ENCODE measurements at places on chromosomes 12 and 14.

- DNase-seq: peak; percentile 74
Measured at GRCh38 chr12:96044017-96044942, 8.9 kb upstream of the LTA4H start.

- no peak for DNase-seq
Measured at GRCh38 chr12:92145481-92145730, 240 bp downstream of the BTG1 start.

DNA sequence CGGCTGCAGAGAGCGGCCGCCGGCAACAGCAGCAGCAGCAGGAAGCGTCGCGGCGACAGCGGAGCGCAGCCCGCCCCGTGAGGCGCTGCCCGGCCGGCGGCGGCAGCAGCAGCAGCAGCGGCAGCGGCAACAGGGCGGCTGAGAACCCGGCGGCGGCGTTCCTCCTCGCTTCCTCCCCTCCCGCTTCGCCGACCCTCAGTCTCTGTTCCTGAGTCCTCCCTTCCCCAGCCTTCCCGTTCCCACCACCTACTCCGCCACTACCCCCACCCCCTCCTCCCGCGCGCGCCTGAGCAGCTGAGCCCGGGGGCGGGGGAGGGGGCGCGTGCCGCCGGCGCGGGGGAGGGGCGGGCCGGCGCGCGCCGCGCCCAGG is 310 bp downstream of the BICDL1 start:
- DNase-seq: peak; percentile 35

GRCh38 chr12:19959353-19959752 is 409.0 kb upstream of the PDE3A start:
- no peak for DNase-seq

DNA sequence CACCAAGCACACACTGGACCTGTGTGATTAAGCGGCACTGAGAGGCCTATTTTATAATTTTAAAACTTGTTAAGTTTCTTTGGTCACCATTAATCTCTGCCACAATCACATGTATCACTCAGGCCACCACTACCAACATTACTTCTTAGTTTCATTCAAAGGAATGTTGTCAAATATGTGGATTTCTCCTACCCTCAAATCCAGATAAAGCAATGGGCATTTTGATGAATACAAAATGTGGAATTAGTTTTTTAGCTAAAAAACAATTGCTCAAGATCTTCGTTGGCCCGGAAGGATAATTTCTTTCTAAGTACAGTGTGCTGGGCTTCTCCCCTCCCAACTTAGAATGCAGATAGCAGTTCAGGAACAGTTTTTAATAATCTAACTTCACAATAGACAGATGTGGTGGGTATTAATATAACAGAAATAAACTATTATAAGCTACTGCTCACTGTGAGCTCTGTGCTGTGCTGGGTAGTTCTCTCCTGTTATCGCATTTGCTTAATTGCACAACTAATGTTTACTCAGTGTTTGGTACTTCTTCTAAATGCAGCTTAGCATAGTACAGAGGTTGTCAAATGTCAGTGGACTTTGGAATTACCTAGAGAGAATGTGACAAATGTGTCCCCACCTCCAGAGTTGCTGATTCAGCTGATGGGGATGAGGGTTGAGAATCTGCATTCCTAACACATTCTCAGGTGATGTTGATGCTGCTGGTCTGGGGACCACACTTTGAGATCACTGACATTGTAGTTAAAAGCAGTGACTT is 266.7 kb upstream of the AMIGO2 start:
- DNase-seq: no peak

DNA sequence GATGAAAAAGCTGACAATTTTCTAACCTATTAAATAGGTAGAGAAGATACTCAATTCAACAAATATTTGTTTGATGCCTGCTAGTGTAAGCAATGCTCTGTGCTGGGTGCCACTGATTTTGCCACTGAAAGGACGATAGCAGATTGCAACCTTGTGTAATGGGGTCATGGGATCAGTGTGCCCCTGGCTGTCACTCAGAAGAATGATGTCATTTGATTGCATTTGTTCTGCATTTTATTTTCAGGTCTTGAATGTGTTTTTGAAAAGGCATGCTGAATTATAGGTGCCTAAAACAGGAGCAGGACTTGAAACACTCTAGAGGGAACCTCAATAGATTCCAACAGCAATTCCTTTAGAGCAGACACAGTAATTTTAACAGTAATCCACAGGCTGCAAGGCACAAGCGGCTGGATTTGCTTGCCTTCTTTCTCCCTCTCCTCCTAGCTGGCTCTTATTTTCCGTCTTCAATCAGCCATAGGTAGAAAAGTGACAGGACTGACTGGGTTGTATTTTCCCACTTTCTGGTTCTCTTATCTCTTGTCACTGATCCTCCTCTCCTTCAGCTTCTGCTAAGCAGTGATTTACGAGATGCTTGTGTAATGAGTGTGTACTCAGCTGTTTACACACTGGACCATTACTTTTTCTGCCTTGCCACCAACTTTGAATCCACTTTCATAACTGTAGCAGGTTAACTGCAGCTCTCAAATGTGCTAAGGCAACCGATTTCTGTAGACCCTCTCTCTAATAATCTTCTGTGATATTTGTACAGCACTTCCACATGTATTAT is 4.1 kb downstream of the PLXNC1 start:
- no peak for DNase-seq

- peak; percentile 58 for DNase-seq
Measured at GRCh38 chr14:68470361-68470760, 322.5 kb downstream of the ZFP36L1 start.

GRCh38 chr12:1501695-1502378 is 92.5 kb downstream of the FBXL14 start:
- no peak for DNase-seq

DNA sequence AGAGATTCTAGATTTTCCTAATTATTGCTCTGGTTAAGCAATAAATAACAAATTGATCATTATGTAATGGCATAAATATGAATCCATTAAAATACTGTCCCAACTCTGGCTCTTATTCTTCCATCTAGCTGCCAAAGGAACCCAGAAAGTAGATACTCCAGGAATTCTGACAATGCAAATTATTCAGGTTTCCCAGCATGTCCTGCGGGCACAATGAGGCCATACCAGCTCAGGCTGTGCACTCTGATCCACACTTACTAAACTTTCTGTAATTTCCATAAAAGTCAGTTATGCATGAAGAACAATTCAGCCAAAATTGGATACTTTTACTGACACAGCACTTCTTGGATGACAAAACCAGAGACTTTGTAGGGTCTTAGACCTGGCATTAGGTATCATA is 576.3 kb downstream of the KCNH5 start:
- DNase-seq: no peak

DNA sequence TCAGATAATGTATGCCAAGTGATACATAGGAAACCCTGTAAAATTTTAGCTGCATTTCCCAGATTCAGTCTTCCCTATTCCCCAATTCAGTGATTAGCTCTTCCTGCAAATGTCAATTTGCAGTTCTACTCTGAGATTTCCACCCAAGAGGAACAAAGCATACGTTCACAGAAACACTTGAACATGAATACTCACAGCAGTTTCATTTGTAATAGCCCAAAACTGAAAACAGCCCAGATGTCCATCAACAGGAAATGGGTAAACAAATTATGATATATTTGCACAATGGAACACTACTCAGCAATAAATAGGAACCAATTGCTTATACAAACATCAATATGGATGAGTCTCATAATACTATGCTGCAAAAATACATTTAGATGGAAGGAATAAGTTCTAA is 194.2 kb downstream of the GXYLT1 start:
- DNase-seq: no peak

- no peak for DNase-seq
Measured at GRCh38 chr14:68418174-68419118, 374.4 kb downstream of the ZFP36L1 start.

- DNase-seq: peak; percentile 66
Measured at GRCh38 chr12:12606781-12607589, 4.7 kb upstream of the CREBL2 start.

GRCh38 chr12:92096346-92097136 is 49.1 kb downstream of the BTG1 start:
- DNase-seq: no peak

DNA sequence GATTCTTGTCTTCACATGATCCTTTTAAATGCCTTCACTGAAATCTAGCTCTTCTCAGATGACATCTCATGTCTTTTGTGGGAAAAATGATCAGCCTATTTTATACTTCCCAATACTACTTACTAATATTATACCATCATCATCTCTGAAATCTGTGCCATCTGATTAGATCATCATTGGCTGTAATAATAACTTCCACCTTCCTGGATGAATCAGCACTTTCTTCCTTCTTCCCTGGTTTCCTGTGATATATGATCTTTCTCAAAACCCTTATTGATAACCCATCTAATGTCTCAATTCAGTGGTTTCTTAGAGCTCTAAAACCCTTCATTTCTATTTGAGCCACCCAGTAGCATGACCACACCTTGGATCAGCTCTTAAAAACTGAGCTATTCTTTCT is 30.9 kb downstream of the GPR137C start:
- no peak for DNase-seq

DNA sequence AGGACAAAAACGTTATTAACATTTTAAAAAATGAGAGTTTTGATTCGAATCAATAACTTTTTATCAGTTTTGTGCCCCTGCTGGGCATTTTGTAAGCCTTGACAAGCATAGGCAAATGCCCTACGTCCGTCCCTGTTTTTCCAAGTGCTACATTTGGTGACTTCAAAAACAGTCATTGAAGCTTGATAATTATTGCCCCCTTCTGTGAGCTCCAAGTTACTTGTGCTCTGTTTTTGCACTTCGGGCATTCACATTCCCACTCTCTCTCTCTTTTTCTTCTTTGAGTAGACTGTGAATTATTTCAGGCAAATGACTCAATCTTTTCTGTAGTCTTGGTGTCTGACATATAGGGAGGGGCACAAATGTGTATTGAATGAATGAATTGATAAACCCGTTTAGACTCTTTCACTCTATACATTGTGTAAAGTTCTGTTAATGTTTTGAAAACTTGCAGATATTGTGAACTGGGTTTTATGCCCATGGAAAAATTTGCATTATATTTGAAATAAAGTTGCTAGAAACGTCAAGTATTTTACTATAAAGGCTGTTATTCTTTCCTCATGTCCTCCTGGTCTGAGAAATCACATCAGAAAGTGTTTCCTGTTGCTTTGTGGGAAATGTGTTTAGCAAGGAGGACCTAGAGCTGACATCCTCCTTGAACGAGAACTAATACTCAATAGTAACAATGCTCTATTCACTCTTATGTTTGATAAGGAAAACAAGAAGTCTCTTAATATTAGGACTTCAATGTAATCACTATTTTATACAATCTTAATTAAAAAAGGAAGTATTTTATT is 1.4 kb downstream of the APAF1 start:
- DNase-seq: peak; percentile 63

DNA sequence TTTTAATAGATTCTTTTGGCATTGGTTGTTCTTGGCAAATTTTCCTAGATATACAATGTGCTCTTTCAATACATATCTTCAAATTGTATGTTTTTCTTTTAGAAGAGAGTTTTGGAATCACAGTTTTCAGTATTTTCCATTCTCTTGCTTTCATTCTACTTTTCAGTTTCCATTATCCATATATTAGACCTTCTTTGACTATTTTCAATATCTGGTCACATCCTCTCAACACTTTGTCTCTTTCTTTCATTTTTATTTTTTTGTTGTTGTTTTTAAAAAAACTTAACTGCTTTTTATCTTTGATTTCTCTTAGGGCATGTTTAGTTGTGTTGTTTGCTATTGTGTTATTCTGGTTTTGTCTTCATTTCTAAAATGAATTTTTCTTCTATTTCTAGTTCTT is 59.9 kb upstream of the CLMN start:
- no peak for DNase-seq

DNA sequence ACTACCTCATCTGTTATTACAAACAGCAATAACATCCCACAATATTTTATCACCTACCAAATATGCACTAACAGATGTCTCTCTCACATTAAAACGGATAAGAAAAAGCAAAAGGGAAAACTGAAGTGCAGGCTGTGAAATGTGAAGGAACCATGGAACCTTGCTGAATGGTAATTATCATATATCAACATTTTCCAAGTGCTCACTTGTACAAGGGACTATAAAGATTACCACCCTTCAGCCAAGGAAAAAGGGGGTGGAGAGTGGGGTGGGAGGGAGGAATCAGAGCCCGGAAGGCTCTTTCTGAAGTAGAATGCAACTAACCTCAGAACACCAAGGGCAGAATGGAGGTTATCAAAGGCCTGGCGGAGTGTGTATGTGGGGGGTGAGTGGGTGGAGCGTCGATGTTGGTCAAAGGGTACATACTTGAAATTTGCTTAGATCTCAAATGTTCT is 1.2 kb downstream of the SNX6 start:
- peak; percentile 29 for DNase-seq

- peak; percentile 20 for DNase-seq
Measured at GRCh38 chr12:116954710-116955381, 44.1 kb downstream of the FBXW8 start.

DNA sequence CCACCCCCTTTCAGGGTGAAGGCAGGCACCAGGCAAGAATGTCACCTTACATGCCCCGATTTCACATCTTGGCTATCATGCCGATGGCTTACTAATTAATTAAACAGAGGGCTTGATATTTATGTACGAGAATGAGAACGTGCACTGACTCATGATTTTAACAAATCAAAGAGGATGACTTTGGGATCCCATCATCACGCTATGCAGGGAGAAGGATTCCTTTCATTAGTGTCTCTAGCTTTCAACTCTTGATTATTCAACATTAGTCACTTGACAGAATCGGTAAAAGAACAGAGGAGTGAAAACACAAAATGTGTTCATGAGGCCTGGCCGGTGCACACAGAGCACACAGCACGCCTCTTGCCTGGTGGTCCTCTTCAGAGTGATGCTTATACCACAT is 80.6 kb downstream of the PRKAB1 start:
- DNase-seq: peak; percentile 17
